Nucleus accumbens (tissue), 56 donors: ENCODE measurements at places on chromosomes 3 and 15.

- DNase-seq = peak; percentile 8
These were observed 19.6 kb upstream of the CPOX start for GRCh38 chr3:98612996-98613517.

DNA sequence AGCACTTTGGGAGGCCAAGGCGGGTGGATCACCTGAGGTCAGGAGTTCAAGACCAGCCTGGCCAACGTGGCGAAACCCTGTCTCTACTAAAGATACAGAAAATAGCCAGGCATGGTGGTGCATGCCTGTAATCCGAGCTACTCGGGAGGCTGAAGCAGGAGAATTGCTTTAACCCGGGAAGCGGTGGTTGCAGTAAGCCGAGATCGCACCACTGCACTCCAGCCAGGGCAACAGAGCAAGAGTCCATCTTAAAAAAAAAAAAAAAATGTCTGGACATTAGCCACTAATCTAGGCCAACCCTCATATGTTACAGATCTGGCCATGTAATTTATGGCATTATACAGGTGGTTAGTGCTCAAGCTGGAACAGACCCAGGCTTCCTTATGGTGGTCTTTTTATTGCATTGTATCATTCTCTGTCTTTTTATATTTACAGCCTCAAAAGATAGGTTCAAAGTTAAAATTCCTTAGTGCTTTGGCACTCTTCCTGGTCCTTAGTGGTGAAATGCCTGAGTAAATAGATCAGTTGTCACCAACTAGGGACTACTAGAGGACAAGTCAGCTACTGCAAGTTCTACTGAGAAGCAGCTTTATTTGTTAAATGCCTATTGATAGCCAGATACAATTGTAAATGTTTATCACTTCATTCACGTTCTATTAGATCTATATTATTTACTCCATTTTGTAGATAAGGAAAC, 16.0 kb downstream of the STARD9 start:
- DNase-seq = no peak

- DNase-seq = no peak
These were observed 53.6 kb downstream of the CLSTN2 start for GRCh38 chr3:139988472-139989156.

GRCh38 chr3:59088761-59089160, 38.9 kb upstream of the CFAP20DC start:
- no peak for DNase-seq

- no peak for DNase-seq
These were observed 7.9 kb downstream of the POPDC2 start for GRCh38 chr3:119652306-119653033.

GRCh38 chr3:131728898-131729642, 226.3 kb upstream of the MRPL3 start:
- DNase-seq = no peak

DNA sequence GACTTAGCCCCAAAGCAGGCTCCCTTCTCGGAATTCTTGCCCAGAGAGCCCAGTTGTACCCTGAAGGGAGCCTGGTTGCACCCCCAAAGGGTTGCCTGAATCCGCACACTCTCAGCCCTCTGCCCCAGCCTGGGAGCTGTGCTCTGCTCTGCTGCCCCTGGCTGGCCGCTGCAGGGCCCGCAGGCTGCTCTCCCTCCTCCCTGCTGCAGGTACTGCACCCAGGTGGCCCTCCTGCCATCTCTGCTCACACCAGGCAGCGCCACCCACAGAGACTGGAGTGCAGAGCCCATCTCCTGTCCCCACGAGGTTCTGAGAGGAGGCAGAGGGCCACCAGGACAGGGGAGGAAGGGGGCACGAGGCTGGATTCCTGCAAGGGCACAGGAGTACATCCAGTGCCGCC, 134.2 kb upstream of the NSMCE3 start:
- no peak for DNase-seq

DNA sequence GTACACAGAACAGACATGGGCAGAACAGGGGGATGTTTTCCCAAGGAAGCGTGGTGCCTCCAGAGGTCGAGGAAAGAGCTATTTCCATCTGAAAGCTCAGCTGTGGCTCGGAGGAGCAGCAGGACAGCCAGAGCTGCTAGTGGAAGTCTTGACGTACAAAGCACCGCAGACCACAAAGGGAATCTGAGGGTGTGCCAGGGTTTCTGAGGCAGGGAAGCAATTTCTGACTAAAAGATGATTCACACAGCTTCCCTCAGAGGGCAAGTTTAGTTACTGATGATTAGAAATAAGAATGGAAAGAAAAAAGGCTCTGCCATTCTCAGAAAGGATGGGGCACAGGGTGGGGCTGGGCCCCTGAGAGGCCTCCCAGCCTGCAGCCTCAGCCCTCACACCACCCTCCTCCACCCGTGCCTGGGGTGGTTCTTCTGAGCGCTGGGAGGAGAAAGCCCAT, 45.8 kb upstream of the SEC13 start:
- no peak for DNase-seq

DNA sequence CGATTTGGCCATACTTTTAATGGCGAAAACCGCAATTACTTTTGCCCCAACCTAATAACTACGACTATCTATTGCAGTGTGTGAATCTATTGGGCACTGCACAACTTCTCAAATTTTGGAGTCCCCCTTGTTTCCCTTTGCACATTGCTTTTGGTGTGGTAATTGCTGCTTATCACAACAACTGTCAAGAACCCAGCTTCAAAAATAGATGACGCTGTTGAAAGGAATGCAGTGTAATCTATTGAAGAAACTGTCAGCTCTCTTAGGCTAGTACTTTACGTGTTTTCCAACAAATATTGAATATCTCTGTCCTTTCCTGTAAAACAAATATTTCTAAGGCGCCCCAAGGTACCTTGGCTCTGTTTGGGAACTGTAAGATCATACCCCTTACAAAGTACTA, 222.8 kb upstream of the UBE2E2 start:
- DNase-seq = no peak

DNA sequence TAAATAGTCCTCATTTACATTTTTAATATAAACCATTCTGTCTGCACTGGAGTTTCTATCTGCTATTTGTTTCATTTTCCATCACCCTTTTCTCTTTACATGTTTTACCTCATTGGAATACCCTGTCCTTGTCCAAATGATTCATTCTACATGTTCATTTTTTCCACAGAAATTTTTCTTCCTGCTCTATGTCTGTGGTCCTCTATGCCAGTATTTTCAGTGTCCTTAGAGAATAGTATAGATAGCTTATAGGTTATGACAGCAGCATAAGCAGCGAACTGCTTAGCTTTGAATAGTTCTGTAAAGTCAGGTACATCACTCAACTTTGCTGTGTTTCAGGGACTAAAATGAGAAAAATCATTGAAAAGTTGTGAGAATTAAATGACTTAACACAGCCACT, 742.3 kb upstream of the CBLB start:
- DNase-seq = no peak

- DNase-seq = no peak
These were observed 250.0 kb upstream of the PDZRN3 start for GRCh38 chr3:73874606-73875369.

GRCh38 chr3:65824166-65824565, 214.6 kb downstream of the MAGI1 start:
- DNase-seq = no peak

DNA sequence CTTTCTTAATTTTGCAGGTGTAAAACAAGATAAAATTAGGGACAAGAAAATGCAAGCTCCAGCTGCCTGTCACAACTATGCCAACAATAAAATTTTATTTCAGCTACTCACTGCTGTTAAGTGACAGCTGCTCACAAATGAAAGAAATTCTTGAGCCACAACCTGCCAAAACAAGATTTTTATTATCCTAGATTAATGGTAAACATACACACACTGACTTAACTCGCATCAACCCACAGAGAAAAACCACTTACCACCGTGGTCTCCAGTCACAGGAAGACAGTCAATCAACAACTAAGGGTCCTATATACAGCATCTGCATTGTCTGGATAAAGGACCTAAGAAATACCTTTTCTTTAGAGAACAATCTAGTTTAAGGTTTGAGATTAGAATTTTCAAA, 31.3 kb downstream of the EFL1 start:
- DNase-seq = no peak

DNA sequence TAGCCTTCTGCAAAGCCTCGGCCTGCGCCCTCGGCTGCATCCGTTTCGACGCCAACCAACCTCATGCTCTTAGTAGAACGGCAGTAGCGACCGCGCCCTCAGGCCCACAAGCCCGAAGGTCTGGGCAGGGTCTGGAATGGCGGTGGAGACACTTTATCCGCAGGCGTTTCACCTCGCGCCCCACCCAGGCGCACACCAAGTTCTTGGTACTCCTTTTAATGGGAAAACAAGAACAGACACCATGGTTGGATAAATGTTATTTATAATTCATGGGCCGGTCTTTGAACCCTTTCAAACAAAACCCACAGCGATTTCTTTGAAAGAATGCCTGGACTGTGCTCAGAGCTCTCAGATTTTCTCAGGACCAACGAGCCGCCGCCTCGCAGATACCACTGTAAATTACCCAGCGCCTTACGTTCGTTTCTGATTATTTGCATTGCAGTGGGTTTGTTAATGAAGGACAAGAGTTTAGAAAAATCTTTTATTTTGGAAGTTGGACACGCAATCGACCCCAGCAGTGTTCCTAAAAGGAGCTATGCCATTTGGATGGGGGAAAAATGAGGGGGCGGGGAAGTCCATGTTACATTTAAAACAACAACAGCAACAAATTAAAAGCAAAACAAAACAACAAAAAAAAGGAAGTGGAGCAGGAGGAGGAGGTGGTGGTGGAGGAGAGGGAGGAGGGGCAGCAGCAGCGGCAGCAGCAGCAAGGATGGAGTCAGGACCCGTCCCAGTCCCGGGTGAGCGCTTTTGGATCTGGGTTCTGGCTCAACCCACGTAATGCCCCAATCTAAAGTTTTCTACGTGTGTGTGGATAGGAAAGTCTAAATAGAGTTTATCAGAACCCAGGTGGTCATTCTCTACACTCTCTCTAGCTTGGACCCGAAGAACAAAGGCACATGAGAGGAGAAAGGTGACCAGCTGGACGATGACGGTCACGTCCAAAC, 993 bp upstream of the ISL2 start:
- no peak for DNase-seq

GRCh38 chr15:57189466-57189865, 186.8 kb upstream of the CGNL1 start:
- DNase-seq = no peak

GRCh38 chr3:39208463-39209055, 16.2 kb upstream of the XIRP1 start:
- no peak for DNase-seq

DNA sequence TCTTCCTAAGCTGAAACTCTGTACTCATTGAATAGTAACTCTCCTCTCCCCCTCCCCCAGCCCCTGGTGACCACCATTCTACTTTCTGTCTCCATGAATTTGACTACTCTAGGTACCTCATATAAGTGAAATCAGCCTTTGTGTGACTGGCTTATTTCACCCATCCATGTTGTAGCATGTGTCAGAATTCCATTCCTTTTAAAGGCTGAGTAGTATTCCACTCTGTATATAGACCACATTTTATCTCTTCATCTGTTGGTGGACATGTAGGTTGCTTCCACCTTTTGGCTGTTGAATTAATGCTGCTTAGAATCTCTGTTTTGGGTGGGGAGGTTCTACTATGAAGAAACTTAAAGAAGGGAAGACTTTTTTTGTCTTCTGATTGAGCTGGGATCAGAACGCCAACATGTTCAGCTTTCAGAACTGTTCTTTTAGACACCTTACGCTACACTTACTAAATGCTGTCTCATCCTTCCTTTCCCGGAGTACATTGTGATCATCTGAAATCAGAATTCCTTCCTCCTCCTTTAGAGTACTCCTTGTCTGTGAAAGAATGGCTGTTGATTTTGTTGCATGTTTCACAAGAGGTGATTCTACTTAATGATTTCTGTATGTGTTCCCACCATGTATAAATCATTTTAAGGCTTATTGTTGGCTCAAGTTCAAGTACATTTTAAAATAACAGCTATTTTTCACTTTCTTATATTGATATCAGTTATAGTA, 50.3 kb downstream of the MRPS25 start:
- DNase-seq = no peak

- no peak for DNase-seq
These were observed 57.2 kb upstream of the FBN1 start for GRCh38 chr15:48702569-48703236.

GRCh38 chr3:122078235-122078935, 23.2 kb downstream of the CD86 start:
- no peak for DNase-seq

DNA sequence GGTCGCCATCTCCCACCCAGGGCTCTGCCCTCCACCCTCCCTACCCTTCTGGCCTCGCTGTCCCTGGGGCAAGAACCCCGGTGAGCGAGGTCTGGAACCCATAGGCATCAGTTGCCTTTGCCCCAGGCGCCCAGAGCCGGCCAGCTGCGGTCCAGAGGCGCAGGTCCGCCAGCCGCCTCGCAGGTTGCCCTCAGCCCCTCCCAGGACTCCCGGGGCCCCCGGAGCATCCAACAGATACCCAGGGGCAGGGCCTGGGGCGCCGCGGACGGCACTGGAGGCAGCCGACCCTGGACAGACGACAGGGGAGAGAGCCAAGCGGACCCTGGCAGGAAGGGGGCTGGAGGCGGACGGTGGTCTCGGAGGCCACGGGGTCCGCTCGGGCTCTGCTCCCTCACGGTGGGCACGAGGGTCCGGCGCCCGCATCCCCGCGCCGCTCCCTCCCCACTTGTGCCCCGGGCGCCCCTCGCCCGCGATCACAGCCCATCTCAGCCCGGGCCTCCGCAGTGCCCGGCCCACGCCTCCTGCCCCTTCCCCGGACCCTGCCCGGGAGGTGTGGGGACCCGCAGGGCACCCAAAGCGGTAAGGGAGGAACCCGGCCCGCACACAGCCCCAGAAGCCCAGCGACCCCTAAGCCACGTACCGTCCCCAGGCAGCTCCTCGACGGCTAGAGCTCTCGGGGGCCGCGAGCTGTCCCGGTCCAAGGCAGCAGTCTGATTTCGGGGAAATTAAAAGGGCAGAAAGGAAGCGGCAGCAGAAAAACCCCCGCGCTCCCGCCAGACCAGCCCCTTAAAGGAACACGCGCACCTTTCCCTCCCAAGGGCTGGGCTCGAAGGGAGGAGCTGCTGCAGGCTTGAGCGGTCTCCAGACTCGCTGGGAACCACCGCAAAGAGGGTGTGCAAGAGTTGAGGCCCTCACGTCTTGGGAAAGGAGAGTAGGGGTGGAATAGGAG, at the start of gene HAPLN3:
HAPLN3 (minus strand) TSS at position 726 of the 949 bp plus-strand sequence. CDS start 8,246 bp downstream, outside the sequence.
- no peak for DNase-seq

DNA sequence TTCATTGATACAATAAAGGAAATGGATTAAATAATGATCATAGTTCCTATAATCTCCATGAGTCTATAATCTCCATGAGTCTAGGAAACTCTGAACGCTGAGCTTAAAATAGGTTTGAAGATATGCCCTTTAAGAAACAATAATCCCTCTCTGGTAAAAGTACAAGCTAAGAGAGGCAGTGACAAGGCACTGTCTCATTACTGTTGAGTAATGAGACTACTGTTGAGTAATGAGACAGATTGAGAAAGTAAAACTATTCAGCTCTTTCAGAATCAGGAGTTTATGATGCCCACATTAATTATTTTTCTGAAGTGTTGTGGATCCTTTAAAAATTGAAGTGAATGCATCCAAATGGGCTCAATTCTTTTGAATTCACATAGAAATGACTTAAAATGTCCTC, 235.5 kb upstream of the THRB start:
- DNase-seq = no peak

DNA sequence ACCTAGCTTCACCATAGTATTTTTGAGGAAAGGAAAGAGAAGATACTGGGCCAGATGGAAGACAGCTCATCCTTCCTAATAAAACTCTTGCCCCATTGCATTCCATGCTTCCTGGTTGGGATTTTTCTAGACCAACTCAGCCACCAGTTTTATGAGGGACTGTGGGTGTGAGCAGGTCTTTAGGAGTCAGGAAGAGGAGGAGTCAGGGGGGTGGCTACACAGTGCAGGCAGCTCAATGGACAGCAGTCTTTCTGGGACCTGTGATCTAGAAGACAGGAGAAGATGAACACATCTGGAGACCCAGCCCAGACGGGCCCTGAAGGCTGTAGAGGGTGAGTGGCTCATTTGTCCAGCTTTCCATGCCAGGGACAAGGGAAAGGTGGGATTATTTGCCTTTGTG, at the start of gene NOX5:
NOX5 (plus strand) TSS at position 242 of the 400 bp plus-strand sequence; CDS start at position 283, 41 bp downstream.
- no peak for DNase-seq
